ENCODE measurements at places on chromosomes 1 and 21.

DNA sequence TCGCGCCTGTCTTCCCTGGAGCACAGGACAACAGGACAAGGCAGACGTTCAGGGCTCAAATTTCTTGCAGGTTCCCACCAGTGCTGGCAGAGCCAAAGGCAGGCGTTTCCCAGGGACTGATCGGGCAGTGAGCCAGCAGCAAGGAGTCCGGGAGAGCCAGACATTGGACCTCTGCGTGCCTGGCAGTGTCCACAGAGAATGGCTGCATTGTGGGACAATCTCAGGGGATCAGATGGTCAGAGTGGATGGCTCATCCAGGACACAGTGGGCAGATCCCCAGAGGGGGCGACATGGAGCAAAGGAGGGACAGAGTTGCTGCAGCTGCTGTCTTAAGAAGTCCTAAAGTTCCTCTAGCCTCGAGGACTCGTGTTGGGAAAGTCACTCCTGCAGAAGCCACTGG lies 4.6 kb downstream of the TMEM63A start:
- no peak for DNase-seq

GRCh38 chr1:116318897-116319296 lies 54.1 kb upstream of the ATP1A1 start:
- DNase-seq = no peak

DNA sequence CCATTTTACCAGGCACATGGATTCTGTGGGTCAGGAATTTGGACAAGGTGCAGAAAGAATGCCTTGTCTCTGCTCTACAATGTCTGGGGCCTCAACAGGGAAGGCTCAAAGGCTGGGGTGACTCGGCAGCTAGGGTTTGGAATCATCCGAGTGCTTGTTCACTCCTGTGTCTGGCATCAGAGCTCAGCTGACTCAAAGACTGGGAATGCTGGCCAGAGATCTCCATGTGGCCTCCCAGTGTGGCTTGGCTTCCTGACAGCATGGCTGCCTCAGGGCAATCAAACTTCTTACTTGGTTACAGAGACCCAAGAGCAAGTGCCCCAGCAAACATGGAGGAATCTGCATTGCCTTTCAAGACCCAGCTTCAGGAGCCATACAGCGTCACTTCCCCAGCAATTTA lies 110.5 kb downstream of the TOMM20 start:
- no peak for DNase-seq

DNA sequence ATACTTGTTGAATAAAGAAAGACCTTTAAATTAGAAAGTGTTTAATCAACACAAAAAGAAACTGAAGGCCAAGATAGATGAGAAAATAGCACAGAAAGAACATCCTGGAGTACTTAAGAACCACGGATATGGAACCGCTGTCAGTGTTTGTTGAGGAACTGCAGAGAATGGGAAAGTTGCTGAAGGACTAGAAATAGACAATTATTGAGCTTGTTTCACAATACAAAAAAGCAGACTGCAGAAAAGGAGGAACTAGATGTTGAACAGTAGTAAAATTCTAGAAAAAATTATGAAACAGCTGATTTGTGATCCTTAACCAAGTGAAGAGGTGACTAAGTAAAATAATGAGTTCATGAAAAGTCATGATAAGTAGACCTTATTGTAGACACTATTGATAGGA lies 29.7 kb downstream of the MYSM1 start:
- no peak for DNase-seq

DNA sequence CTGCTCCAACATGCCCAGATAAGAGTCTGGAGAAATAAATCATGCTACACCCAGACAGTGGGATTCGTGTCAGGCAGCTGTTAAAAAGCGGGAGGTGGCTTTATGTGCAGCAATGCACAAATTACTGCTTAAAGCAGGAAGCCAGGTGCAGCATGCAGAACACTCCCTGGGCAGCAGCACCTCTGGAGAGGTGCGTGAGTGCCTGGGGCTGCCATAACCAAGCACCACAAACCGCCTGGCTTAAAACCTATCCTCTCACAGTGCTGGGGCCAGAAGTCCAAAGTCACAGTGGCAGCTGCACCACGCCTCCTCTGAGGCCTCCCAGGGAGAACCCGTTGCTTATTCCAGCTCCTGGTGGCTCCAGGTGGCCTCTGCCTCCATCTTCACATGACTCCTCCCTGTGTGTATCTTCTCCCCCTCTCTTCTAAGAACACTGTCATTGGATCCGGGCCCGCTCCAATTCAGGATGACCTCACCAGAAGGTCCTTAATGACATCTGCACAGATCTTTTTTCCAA lies 115.6 kb downstream of the SIK1 start:
- DNase-seq = no peak

DNA sequence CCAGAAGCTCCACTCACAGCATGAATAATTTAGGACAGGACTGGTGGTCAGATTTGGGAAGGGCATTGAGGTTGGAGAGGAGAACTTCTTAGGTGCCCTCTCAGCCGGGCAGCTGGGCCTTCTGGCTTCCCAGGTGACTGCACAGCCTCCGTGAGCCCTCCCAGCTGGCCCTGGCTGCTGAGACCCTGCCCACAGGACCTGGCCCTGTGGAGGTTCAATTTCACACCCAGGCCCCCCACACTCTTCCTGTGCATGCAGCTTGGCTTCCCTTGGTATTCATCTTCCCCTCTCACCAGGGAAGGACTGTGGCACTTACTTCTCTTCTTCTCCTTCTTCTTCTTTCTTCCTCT lies 50.6 kb downstream of the NDUFS5 start:
- DNase-seq = no peak
